Amniotic epithelial cell (primary cell): ENCODE measurements at places on chromosomes 7 and 10.

- peak; percentile 27 for DNase-seq
Observed at GRCh38 chr10:102280397-102281101, 35.2 kb downstream of the GBF1 start.

DNA sequence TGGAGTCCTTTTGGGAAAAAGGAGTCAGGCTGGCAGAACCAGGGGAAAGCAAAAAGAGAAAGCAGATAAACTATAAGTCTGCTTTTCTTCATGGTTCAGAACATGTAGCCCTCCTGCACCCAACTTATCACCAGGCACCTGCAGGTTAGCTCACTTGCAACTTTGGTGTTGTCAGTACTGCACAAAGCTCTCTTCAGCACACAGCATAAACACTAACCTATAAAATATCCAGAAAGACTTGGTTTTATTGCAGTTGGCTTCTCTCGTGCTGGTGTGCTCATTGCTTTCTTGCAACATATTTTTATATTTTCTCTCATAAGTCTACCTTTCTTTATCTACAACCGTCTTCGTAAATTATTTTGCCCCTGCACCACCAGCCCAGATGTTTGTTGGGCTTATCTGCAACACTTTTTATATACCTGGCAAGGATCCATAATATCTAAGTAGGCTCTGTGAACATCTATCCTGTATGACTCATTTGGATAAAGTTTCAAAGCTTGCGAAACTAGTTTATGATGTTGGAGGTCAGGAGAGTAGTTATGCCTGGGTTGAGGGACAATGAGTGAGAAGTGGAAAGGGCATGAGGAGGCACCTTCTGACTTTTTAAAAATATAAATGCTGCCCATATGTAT, 164.6 kb downstream of the ANKRD30A start:
- peak; percentile 1 for DNase-seq

- DNase-seq: no peak
Observed at GRCh38 chr10:109933984-109934565, 10.8 kb upstream of the XPNPEP1 start.

DNA sequence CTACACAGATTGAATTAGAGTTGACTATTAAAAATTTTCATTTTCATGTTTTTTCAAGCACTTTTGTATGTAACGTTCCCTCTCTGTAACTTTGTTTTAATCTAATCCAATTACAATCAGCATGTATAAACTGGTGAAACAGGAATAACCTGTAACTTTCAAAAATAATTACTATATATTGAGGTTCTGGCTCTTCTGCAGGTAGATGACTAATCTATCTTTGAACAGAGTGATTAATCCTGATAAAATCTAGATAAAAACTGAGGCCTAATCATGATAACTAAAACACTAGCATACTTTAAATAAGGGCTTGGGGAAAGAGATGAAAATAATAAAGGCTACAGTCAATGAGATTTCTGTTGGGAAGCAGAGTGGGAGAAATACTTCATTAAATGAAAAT, 101.6 kb upstream of the KCND2 start:
- DNase-seq: no peak

DNA sequence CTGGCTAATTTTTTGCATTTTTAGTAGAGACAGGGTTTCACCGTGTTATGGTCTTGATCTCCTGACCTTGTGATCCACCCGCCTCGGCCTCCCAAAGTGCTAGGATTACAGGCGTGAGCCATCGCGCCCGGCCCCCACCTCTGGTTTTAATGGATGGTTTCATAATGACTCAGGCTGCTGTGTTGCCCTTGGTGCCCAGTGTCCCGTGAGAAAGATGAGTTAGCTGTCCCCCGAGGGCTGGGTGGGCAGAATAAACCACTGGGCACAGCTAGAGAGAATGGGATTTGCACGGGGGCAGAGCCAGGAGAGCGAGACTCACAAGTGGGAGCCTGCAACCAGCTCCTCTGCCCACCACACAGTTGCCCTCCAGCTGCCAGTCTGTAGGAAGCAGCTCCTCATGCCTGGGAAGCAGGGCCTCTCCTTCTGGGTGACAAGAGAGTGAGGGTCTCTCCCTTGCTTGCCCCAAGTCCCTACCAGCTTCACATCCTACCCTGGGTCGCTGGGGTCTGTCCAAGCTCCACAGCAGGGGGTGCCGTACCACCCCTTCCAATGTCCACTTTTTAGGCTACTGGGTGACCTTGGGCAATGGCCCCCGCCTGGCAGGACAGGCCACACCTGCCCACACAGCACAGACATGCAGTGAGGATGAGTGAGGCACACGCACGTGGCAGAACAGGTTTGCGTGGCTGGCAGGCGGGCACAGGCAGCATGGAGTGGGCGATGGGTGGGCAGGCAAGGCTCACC, 16.1 kb upstream of the NDST2 start:
- peak; percentile 52 for DNase-seq

- DNase-seq: no peak
Observed at GRCh38 chr10:24341371-24341770, 132.4 kb downstream of the KIAA1217 start.

DNA sequence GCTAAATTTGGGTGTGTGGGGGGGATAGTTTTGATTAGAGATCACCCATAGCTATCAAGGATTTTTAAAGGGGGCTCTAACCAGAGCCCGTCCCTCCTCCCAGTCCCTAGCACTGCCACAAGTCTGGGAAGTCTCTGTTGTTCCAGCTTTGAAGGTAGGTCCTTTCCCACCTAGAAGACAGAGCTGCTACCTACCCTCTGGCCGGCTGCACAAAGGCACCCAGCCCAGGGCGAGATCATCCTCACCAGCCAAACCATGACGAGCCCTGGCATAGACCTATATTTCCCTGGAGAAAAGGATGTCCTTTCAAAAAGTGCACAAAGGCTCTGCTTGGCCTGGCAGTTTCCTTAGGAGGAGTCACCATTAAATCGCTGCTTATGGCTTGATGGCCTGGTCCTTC, 147.8 kb downstream of the CYP26A1 start:
- DNase-seq: no peak

DNA sequence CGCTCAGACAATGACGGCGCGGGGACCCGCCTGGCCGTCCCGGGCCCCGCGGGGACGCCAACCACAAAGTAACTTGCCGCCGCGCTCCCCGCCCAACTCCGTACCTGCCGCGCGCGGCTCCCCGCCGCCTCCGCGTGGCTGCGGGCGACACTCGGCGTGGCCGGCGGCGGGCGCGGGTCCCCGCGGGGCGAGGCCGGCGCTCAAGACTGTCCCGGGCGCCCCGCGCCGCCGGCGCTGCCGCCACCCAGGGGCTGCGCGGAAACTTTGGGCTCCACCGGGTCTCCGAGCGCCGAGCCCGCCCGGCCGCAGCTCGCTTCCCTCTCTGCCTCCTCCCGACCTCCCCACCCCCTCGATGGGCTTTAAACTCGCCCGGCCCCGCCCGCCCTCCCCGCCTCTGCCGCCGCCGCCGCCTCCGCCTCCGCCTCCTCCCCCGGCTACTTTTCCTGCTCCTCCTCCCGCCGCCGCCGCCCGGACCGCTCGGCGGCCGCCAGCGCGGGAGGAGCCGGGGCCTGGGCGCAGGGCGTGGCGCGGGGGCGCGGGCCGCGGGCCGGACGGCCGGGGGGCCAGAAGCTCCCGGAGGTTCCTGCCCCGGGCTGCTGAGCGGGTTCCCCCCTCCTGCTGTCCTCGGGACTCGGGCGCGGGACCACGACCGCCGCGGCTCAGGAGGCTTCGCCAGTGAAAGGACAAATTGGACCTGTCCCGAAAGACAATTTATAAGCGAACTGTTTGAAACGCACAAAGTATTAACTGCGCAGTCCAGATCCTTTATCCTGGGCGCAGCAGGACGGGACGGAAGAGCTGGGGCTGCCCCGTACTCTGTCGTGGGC, 10.6 kb upstream of the GRB10 start:
- DNase-seq: peak; percentile 46

GRCh38 chr10:54133203-54133602, 667.8 kb downstream of the PCDH15 start:
- DNase-seq: no peak

DNA sequence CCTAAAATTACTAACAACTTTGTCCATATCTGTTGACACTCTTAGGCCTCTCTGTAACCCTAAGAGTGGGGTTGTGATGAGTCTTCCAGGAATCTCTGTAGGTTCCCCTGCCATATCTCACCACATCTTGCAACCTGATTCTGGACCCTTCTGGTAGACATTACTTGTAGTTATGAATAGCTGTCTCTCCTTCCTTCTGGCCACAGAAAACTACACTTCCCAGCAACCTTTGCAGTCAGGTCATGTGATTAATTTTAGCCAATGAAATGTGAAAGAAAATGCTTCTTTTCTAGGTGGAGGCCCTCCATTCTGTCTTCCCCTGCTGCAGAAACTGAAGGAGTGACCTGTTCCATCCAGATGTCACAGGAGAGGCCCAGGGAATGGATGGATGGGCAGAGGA, 147.6 kb upstream of the AOAH start:
- no peak for DNase-seq

- DNase-seq: no peak
Observed at GRCh38 chr10:58754469-58755339, 242.0 kb downstream of the BICC1 start.

- DNase-seq: no peak
Observed at GRCh38 chr10:26454891-26455290, 16.8 kb downstream of the APBB1IP start.

- no peak for DNase-seq
Observed at GRCh38 chr10:88467835-88468485, 115.2 kb downstream of the RNLS start.

GRCh38 chr10:75450644-75451640, 19.5 kb downstream of the LRMDA start:
- no peak for DNase-seq

DNA sequence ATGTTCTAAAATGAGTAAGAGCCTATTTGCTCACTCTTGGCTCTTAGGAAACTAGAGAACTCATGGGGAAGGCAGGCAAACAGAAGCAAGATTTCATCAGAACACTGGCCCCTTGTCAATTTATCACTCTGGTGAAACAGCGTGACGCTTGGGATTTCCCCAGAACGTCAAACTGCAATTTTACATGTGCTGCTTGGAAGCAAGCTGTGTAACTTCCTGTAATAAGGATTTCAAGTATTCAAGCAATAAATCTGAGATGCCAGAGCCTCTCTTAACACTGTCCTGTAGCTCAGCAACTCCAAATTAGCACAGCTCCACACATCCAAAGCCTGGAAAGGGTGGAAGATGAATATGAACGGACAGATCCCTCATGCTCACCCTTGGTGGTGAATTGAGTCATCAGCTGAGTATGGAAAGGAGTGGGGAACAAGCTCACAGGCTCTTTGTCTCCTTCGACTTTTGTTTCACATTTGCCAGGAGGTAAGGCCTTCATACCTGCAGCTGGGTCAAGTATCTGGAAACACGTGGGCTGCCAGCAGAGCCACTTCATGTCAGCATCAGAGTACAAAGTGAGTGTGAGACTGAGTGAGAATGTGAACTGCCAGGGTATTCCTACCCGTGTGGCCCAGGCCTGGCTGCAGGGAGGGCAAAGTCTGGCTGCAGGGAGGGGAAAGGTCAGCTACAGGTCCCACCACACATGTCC, 140.4 kb upstream of the NAMPT start:
- peak; percentile 100 for DNase-seq

DNA sequence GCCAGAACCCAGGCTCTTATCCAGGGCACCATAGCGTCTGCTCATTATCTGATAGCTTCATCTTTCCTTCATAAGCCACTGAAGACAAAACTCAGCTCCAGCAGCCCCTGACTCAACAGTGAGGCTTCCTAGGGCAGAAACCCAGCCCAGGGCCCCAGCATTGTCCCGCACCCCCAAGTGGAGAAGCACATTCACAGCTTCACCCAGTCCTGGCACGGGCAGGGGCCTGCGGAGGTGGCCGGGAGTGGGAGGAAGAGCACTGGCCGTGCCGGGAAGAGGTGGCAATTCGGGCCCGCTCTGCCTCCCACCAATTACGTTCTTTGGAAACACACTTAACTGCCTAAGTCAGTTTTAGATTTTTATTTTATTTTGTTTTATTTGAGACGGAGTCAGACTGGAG, 10.3 kb upstream of the CALML5 start:
- peak; percentile 3 for DNase-seq

DNA sequence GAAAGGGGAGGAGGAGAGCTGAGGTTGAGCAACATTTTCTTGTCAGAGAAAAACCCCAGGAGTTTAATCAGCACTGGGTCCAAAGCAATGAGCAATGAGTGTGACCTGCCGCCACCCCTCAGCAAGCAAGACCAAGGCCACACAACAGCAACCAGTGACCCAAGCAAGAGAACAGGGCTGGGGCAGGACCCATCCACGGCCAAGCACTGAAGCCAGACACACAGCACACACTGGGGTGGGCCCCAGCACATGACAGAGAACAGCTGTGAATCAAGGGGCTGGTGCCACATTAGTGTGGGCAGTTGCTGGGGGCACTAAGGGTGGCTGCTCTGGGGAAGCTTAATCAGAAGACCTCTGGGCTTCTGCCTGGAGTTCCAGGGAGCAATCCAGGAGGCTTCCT, 16.2 kb downstream of the TMEM72 start:
- peak; percentile 88 for DNase-seq
